ENCODE measurements at places on chromosomes 4 and X.

GRCh38 chr4:94668724-94669123 is 89.0 kb upstream of the BMPR1B start:
- no peak for DNase-seq

- DNase-seq = no peak
Observed at GRCh38 chrX:134622056-134622812, 36.0 kb downstream of the PLAC1 start.

- DNase-seq = no peak
Observed at GRCh38 chr4:20493761-20494353, 206.4 kb upstream of the PACRGL start.

- no peak for DNase-seq
Observed at GRCh38 chr4:70714079-70714887, 7.5 kb upstream of the RUFY3 start.

DNA sequence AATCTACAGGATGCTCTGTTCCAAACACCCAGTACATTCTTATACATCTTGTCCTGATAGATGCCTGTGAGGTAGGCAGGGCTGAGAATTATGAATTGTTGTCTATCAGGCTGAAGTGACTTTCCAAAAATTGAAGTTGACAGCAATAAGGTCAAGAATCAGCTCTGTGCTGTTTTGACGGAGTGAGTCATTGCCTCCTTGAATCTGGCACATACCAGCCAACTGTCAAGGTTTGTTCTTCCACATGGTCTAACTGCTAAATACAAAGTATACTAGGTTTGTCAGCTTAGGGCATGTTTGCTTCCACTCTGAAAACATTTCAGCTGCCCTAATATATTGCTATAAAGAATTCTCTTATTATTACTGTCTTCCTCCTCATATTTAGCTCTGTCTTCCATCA is 32.3 kb downstream of the SH3RF1 start:
- DNase-seq = no peak

- DNase-seq = no peak
Observed at GRCh38 chr4:81351654-81352445, 119.9 kb downstream of the RASGEF1B start.

DNA sequence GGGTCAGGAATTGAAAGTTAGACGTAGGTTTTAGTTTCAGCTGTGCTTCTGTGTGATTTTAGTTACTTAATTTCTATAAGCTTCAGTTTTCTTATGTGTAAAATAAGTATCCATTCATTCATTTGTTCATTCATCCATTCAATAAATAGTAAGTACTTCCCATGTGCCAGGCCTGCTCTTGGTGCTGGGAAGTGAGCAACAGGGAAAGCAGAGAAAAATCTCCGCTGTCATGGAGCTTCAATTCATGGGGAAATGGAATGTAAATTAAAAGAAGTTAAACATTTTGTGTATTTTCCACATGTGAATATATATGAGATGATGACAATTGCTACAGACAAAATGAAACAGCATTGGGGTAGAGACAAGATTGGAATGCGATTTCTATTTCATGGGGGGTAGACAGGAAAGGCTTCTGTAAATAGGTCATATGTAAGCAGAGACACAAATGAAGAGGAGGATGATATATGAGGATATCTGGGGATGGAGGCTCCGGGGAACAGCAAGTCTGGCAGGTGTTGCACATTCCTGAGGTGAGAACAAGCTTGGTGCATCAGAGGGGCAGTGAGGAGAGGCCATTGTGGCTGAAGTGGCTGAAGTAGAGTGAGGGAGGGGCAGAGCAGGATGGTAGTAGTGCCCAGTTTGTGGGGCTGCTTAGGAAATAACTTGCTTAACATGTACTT is 66.2 kb downstream of the FHIP1A start:
- no peak for DNase-seq

DNA sequence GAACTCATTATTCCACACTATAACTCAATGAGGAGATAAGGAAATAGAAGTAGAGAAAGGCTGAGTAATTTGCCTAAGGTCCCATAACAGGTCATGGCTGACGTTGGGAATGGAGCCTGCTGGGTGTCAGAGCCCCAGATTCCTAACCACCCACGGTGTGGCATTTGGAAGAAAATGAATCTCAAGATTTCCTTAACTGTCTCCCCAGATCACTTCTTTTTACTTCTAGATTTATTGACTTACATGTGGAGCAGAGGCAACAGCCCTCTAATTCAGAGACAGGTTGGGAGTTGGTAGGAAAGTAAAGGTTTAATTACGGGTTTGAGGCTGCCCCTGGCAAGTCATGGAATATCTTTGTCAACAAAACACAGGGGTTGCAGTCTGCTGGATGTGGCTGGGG is 134.0 kb downstream of the ARHGAP10 start:
- DNase-seq = no peak

- no peak for DNase-seq
Observed at GRCh38 chr4:53365121-53365485, 758 bp downstream of the SCFD2 start.

DNA sequence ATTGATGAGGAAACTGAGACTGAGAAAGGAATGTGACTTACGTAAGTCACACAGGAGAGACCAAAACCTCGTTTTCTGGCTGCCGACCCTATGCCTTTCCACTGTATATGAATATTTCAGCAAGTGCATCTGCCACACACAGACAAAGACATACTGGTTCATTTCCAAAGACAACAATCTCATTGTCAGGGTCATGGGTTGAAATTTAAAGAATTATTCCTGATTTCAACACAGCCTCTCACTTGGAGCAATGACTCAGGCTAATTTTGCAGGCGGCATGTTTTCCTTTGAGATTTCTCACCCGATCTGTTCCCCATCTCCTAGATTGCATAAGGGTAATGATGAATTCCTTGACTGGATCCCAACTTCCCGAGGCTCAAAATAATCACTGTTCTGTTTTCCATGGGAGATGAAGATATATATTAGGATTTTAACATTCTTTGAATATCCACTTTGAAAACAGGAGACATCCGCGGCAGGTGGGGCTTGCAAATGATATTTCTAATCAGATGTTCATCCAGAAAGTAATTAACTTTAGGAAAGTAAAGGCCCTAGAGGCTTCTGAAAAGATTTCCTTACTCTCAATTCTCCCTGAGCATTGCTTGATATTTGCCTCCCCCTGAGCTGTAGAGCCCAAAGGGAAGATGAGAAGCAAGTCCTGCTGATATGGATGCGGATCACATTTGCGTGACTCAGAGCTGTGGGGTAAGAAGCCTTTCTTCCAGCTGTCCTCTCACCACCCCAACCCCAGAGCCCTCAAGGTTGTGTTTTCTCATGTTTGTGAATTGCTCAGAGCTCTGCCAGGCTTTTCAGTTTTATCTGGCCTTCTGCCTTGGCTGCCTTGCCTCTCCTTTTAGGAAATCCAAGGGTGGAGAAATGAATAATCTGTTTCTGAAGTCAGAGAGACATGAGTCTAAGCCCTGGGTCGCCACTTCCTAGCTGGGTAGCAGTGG is 361.1 kb upstream of the BOD1L1 start:
- no peak for DNase-seq

GRCh38 chr4:8646296-8647093 is 53.9 kb downstream of the CPZ start:
- DNase-seq = no peak
